ENCODE measurements at places on chromosomes 7 and 10.

DNA sequence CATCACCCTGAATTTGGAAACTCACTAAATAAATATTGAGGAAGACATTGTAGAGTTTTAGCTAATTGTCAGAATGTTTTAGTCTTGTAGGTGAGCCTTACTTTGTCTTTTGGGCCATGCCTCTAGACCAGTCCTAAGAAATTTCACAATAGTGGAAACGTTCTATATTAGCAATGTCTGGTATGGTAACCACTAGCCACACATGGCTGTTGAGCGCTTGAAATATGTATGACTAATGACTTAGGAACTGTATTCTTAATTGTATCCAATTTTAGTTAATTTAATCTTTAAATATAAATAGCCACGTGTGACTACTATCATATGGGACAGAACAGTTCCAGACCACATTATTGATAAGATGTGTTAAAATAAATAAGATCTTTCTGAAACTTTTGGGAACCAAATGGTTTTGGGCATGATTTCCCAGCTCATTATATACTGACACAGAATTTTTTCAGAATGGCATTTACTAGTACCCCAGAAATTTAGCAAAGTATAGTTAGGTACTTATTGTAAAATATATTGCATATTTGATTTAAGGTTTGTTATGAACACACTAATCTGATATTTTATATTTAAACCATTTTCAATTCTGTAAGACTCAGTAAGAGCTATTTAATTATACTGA lies 95.0 kb downstream of the VPS50 start:
- DNase-seq = no peak

- no peak for DNase-seq
These were observed 319.0 kb downstream of the GRID1 start for GRCh38 chr10:86047588-86047987.

DNA sequence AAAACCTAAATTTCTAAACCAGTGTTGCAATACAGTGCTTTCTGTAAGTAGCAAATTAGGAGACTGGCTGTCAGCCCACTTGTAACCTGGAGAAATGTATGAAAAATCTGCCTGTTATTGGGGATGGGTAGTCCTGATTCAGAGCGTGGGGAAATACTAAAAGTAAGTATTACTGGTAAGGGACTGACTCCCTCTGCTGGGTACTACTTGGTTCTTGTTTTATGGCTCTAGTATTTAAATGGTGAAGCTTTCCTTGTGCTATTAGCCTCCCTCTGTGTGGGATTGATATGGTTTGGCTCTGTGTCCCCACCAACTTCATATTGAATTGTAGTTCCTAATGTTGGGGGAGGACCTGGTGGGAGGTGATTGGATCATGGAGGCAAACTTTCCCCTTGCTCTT lies 886.1 kb downstream of the SORCS1 start:
- no peak for DNase-seq

DNA sequence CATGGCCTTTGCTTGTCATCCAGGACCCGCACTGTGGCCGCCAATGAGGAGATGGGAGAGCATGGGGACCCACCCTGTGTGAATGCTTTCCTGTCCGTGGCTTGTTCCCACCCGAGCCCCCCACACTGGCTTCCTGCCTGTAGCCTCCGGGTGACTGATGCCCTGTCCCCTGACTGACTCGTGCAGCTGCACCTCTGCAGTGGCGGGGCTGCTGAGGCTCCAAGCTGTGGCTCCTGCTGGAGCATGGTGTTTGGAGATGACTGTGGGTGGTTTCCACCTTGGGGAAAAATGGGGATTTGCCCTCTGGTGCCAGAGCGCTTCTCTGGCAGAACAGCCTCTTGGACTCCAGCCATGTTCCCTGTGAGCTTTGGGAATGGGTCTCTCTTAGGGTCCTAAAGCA lies 2.1 kb downstream of the CAMK1D start:
- DNase-seq = no peak

GRCh38 chr7:115477193-115477651 lies 553.3 kb downstream of the TFEC start:
- no peak for DNase-seq

DNA sequence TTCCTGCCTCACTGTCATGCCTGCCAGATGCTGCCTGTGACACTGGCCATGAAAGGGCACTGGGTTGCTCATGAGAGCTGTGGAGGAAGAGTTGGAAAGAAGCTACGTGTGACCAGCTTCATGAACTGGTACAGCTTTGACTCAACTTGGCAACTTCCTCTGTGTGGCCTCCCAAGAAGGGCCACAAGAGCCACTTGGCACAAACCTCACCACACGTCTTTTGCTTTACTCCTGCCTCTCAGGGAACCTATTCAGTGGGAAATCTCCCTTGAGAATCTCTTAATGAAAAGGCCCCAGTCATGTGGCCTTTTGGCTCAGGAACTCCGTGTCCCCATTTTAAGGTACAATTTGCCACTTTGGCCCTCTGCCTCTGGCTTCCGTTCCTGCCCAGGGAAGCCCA lies 54.5 kb downstream of the FRMD4A start:
- no peak for DNase-seq

DNA sequence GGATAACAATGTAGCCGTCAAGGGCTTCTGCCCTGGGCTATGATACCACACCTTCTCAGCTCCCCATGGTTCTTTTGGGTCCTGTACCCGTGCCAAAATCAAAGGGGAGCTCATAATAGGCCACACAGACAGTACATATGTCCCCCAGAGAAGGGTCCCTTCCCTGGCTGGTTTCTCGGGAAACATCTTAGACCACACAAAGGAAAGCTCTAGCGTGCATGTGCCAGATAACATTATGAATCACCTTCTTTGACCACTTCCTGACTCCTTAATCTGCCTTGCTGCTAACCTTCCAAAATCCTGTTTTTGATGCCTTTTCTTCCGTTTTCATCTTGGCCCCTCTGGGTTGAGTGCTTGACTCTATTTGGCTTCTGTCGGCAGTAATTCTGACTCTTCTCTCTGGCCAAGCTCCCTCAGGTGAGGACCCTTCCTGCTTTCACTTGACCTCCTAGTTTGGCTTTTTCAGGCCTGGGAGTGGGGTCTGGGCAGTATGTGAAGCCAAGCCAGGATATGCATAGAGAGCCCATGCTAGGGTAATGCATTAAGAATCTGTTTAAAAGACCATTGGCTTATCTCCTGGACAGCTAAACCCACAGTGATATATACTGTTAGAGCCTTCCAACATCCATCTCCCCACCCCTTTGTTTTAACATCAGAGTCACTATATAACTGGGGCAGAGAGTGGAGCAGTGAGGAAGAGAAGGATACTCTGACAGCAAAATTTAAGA lies 84.8 kb downstream of the ANLN start:
- DNase-seq = no peak

DNA sequence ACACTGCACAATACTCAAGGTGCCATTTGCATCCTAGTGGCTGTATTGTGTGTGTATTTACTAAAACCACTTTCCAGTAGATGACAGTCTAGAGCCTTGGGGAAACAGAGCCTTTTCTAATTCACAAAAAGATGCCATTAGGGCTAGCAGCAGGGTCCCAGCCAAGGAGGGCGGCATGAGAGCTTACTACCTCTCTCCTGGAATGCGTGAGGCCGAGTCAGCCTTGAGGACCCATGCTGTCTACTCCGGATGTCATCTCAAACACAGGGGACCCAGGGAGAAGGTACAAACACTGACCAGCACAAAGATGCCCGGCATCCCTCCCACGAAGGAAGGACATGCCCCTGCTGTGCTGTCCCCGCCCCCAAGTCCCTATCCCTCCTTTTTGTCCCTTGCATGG lies 65.5 kb downstream of the CYCS start:
- DNase-seq = no peak

GRCh38 chr10:89904755-89905154 lies 203.4 kb downstream of the KIF20B start:
- no peak for DNase-seq

DNA sequence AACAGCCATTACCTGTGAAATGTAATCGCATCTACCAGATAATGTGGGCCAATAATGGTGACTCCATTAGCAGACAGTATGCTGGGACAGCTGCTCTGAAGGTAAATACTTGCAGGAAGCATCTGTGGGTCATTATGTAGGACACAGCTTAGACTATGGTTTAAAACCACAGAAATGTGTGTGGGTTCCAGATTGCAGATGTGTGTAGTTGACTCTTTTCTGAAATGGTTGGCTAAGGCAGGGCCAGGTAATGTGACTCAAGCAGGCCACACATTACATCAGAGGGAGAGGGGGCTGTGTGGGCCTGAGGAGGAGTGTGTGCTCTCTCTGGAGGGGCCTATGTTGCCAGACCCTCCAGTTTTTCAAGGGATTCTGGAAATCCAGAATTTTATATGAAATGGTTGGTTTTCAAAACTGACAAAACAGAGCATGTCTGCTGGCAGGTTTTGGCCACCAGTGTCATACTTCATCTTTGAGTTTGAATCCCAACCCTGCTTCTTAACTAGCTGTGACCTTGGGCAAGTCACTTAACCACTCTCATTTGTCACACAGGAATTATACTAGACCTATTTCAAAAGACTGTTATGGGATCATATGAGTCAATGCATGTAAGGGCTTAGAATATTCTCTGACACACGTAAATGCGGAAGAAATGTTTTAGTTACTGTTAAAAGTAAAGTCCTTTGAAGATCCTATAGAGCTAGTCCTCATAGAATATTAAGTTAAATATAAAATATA lies 64.5 kb downstream of the MCMBP start:
- no peak for DNase-seq

DNA sequence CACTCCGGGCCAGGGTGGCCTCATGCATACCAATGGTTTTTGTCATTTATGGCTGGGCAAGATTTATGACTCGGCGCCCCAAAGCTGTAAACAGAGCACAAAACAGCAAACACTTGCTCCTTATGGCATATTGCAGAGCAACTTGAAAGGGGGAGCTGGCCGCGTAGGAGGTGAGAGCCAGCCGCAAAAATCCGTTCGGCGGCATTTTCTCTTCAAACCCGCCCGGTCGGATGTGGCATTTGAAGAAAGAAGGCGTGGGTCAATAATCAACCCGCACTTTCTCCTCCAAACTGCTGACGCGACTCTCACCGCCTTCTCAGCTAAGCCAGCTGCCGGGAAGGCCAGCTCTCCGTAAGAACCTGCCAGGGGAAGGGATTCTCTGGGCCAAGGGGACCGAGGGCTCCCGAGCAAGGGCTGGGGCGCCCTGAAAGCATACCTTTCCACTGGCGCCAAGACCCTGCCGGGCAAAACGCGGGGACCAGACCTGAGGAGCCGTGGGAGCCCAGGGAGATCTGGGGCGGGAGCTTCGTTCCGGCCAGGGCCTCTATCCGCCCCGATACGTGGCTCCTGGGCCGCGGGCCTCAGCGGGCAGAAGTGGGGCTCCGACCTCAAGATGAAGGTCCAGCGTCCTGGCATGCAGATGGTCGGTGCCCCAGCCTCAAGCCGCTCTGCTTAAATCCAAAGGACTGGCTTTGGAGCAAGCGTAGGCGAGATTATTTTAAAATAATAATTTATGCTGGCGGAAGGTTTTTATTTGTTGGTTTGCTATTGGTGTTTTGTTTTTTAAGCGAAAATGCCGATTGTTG lies 12.9 kb upstream of the HOXA2 start:
- DNase-seq = no peak

- DNase-seq = no peak
These were observed 908 bp downstream of the NOM1 start for GRCh38 chr7:156950381-156950858.

DNA sequence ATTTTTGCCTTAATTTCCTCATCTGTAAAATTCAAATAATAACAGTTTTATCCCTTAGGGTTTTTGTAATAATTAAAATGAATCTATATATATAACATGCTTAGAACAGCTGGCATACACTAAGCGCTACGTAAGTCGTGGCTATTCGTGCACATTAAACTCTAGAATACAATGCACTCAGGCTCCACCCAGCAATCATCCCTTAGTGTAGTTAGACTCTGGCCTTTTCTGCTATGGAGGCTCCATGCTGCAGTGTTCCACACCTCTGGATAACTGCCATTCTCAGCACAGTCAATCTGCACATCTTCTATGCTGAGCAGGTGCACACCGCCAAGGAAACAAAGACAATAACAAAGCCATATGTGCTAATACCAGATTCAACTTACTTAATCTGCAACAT lies 92.9 kb downstream of the IPMK start:
- no peak for DNase-seq

DNA sequence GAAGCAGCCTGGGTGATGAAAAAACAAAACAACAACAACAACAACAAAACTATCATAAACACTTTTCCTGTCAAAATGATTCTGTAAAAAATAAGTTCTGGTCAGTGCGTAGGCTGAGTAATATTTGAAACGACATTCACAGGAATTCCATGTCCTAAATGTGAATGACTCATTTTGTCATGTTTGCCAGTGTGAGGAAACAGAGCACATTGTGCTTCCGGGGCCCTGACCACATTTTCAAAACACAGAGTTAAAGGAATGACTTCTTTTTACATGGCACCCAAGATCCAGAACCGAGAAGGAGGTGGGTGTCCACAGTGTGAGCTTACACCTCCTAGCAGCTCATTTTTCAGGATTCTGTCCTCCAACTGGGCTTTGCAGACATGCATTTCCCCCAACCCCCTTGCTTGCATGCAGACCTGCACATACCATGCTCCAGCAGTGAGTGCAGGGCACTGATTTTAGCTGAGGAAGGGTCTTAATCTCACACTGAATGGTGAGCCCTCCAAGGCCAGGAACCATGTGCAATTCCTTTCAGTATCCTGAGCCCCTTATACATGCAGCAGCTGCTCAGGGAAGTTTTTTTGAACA lies 3.0 kb downstream of the CLRN3 start:
- no peak for DNase-seq

- no peak for DNase-seq
These were observed 2.1 kb downstream of the SP8 start for GRCh38 chr7:20784388-20785156.

DNA sequence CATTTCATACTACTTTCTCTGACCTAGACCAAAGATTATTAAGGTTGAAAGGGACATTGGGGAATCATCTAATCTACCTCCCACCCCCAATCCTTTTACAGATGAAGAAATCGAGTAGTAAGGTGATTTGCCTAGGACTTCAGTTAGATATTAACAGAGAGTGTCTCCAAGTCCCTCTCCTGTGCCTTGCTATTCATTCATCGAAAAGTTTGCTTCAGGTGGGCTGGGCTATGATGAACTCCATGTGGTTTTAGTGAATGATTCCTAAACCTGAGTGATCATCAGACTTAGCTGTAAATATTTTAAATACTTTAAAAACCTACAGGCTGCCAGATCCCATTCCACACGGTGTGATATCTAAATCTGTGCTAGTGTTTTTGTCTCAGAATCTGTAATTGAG lies 259.4 kb upstream of the SORCS1 start:
- DNase-seq = no peak

DNA sequence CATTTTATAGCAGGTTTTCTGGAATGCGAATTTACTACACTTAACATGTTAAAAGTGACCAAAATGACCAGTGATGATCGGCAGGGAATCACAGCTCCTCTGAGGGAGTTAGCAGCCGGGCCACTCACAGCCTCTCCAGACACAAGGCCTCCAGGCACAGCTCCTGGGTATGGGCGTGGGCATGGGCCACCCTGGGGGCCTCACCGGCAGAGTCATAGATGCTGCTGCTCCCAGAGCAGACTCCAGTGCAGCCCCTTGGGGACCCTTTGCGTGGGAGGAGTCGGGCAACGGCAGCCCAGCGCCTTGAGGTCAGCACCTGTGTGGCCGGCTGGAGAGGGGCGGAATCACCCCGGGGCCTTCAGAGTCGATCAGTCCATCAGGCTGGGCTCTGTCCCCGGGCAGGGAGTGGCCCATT lies 8.6 kb downstream of the KNDC1 start:
- no peak for DNase-seq

- DNase-seq = no peak
These were observed 10.6 kb downstream of the ZYX start for GRCh38 chr7:143391462-143392404.
